ENCODE measurements at places on chromosomes 16 and 17. TPM values are rescaled to one million over a fixed set of nuclear protein-coding genes. Genes with fewer than 3 reads are reported as not detected.

GRCh38 chr16:72426386-72426785, 254.4 kb upstream of the PMFBP1 start:
- no peak for DNase-seq

DNA sequence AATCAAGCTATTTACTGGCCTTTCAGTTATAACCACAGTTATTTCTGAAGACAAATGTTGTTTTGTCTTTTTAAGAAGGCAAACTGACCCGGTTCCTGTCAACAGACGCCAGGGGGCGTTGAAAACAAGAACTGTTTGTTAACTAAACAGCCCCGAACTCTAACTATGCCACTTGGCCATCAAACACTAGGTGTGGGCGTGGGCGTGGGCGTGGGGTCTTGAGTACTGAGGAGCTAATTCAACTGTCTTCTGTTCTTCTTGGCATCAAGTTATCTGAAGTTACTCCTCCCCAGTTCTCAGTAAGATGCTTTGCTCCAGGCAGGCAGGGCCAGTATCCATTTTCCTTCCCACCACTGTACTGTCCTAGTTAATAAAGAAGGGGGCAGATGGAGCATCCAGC, 63.3 kb upstream of the MTMR4 start:
- DNase-seq = peak; percentile 46

- DNase-seq = no peak
These were observed 164.4 kb upstream of the GSE1 start for GRCh38 chr16:85448557-85449190.

- DNase-seq = peak; percentile 18
These were observed 2.7 kb upstream of the TANC2 start for GRCh38 chr17:62963296-62963695.

DNA sequence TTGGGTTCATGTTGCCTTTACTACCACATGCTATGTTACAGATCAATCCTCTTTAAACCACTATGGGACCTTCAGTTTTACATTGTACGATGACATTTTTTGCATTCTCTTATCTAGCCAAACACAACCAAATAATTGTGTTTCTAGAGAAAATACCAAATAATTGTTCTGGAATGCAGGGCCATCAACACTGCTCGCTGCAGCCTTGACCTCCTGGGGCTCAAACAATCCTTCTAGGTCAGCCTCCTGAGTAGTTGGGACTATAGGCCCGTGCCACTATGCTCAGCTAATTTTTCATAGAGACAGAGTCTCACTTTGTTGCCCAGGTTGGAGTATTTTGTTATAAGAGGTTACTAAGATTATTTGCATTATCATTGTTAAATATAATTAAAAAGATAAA, 237.5 kb upstream of the PMFBP1 start:
- no peak for DNase-seq

DNA sequence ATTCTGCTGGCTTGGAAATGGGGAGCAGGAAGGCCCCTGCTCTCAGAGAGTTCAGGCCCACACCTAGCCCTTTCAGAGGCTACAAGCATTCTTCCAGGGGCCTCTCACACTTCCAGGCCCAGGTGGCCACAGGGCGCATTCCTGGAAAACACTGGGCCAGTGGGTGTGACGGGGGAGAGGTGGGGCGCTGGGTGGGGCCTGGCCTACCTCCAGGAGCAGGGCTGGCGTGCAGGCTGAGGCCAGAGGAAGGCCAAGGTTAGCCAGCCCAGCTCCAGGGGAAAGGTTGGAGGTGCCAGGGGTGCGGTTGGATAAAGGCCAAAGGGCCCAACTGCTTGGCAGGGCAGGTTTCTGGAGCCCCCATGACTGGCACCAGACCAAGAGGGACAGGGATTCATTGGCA, 198.2 kb downstream of the MAF start:
- DNase-seq = no peak

- no peak for DNase-seq
These were observed 3.9 kb downstream of the ANAPC11 start for GRCh38 chr17:81895400-81895799.

- no peak for DNase-seq
These were observed 3.3 kb downstream of the TLCD3B start for GRCh38 chr16:30027588-30028437.

DNA sequence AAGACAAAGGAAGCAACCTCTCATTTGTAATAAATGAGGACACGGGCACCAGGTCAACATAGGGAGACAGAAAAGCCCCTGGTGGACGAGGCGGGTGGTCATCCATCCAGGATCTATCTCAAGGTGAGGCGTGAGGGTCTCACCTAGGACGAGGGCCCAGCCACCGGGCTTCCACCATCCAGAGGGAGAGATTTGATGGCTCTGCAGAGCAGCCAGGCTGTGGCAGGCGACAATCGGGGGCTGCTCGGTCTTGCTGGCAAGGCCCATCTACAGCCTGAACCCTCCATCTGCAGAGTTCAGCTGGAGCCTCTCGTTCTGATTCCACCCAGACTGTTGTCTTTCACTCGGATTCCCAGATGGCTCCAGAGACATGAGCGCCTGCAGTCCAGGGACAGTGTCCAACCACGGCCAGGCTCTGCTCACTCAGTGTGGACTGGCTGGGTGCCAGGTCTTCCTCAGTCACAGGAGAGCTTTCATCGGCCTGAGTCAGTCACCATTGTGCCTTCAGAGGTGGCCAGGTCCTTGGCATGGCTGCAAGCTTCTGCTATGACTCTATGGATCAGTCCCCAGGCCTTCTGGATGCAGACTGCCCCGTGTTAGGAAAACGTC, 5.9 kb downstream of the LITAFD start:
- DNase-seq = no peak

DNA sequence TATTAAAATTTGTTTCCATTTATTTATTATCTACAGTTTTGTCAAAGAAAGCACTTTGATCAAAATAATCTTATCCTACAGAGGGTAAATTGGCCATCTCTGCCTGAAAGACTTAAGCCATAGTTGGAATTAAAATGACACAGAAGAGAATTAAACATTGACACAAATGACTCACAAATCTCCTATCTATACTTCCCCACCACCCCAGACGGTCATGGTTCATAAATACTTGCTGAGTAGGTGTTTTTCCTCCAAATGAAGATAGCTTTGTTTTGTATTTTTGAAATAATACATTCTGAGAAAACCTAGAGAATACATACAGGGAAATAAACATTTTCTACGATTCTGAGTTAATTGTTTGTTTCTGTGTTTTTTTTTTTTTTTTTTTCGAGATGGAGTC, 142.8 kb downstream of the MAP2K6 start:
- DNase-seq = no peak

DNA sequence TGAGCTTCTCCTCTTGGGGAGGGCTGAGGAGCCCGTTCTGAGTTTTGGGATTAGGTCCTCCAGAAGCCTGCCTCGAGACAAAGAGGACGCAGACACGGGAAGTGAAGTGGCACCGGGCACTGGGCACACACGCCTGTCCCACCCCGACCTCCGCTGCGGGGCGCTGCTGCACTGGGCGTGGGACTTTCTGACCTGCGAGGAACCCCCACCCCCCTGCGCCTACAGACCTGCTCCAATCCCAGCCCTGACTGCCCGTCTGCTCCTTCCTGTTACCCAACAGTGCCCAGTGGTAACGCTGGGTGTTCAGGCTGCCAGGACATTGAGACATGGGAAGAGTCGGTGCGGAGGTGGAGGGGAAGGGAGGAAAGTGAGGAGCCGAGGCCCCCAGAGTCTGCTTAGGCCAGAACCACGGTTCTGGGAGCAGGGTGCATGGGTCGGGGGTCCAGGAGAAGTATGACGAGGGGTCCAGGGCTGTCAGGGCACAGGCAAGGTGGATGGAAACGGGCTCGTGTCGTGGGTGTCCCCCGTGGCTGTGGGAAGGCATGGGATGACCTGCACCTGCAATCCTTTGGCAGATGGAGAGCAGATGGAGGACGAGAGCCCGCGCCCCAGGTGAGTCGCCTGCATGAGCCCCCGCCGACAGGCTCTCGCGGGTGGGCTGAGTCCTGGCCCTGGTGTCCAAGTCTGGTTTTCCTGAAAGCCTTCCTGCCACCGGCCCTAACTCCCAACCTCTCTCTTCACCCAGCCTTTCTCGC, 112.0 kb upstream of the CREBBP start:
- no peak for DNase-seq

GRCh38 chr16:63283721-63284120, 1247.5 kb upstream of the CDH8 start:
- DNase-seq = no peak

DNA sequence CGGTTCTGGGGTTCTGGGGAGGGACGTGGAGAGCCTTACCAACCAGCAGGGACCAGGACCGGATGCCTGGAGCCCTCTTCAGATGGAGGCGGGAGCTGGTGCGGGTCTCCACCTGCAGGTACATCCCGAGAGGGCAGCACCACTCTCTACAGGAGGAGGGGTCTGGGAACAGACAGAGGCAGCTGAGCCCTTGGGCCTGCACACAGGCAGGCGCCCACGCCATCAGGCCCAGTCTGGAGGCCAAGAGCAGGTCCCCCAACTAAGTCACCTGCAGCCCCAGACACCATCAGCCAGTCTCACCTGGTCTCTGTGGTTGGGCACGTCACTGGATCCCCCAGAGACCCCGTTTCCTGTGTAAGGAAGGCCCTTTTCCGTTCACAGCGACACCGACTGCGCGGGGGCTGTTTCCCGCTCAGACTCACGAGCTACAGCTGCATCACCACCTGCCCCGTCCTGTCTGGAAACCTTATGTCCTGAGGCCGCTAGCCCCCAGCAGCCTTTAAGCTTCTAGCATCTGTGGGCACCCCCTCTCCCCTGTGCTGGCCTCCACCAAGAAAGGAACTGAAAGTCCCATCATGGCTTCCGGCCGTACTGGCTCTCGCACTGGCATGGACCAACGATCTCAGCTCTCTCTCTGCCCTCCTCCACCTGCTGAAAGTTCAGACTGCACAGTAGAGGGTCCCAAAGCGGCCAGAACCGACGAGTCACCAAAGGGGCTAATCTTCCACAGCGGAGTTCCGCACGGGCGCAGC, 1.2 kb downstream of the CYBC1 start:
- DNase-seq = no peak

DNA sequence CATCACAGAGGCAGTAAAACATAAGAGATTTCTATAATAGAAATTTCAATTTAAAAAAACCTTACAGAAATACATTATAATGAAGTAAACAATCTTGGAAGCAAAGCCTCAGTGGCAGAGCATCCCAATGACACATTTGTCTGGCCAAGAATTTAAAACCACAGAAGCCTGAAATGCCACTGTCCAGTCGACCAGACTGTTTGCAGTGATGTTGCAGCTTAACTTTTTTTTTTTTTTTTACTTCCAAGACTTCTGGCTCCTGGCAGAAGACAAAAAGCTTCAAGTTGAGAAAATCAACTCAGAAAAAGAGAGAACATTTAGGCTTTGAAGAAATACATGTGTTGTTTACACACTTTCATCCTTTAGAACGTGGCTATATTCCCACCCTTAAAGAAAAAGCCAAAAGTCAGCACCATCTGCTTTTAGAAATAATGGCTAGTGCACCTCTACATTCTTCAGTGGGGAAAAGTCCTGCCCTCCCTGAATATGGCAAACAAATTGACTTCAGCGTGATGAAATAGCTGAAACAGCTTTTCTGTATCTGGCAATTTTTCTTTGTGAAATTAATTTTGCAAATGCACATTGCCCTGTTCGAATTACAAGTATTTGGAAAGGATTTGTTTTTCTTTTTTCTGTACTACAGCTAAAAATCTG, 205.5 kb upstream of the MON1B start:
- no peak for DNase-seq

DNA sequence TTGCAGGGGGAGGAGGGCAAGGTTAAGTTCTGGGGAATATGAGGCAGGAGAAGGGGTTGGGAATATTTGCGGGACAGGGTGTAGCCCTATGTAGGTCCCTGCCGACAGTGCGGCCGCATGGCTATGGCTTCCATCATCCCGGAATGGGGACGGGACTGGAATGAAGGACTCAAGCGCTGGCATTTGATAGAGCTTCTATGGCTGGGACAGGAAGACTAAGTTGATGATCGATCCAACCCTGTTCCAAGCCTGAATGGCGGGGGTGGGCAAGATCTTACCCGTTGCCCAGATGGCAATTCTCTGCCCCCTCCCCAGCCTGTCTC, 47.1 kb downstream of the SRCIN1 start:
- DNase-seq = no peak

DNA sequence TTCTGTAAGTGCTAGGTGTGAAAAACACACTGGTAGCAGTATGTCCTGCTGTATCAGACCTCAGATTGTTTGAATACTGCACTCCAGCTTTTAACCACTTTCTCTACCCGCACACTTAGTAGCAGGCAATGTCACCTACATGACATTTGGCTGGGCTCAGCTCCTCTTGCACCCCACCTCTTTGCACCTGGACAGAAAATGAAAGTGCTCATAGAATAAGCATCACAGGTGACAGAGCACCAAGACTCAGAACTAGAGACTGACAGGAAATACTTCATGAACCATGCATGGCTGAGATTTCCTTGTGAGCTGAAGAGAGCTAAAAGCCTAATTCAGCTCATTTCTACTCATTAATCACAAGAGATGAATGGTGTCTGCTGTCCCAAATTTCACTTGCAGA, 1014.2 kb upstream of the CDH8 start:
- no peak for DNase-seq

- DNase-seq = no peak
These were observed 18.3 kb downstream of the MEAK7 start for GRCh38 chr16:84486126-84486525.

GRCh38 chr17:64354396-64354795, 36.3 kb downstream of the PECAM1 start:
- no peak for DNase-seq

GRCh38 chr17:8345052-8345690, 5.5 kb downstream of the ODF4 start:
- DNase-seq = no peak

GRCh38 chr17:50799582-50799981, 32.3 kb upstream of the ANKRD40CL start:
- DNase-seq = no peak

The UBALD1 gene
- 11.5 TPM for total RNA-seq

The KRTAP3-1 gene
- not detected for total RNA-seq

The SEPTIN12 gene
- not detected for total RNA-seq

The EVI2A gene
- total RNA-seq = not detected

The KIF18B gene
- total RNA-seq = 12.7 TPM

The CDH1 gene
- not detected for total RNA-seq

The GFAP gene
- 0.32 TPM for total RNA-seq
